ENCODE measurements at places on chromosomes 7 and 10.

DNA sequence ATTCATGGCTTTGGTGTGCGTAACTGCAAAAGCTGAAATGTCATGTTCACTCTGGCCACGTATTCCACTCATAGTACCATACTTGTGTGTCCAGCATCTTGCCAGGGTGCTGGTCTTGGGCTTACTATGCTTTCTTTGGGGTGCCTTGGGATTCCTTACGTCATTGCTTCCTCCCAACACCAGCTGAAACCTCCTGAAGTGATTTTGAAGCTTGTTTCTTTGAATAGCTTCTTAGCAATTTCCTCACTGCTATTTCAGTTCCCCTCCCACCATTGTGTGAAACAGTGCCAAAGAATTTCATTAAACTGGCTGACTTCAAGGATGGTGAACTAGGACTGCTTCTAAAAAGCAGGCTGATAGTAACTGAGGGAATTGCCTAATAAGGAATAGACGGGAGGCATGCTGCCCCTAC, 36.9 kb downstream of the ENTPD1 start:
- no peak for DNase-seq

GRCh38 chr10:104333032-104333727, 5.1 kb downstream of the ITPRIP start:
- no peak for DNase-seq

GRCh38 chr10:101282947-101283346, 53.7 kb upstream of the LBX1 start:
- DNase-seq, result no peak

GRCh38 chr10:23053036-23053435, 42.3 kb upstream of the MSRB2 start:
- no peak for DNase-seq

DNA sequence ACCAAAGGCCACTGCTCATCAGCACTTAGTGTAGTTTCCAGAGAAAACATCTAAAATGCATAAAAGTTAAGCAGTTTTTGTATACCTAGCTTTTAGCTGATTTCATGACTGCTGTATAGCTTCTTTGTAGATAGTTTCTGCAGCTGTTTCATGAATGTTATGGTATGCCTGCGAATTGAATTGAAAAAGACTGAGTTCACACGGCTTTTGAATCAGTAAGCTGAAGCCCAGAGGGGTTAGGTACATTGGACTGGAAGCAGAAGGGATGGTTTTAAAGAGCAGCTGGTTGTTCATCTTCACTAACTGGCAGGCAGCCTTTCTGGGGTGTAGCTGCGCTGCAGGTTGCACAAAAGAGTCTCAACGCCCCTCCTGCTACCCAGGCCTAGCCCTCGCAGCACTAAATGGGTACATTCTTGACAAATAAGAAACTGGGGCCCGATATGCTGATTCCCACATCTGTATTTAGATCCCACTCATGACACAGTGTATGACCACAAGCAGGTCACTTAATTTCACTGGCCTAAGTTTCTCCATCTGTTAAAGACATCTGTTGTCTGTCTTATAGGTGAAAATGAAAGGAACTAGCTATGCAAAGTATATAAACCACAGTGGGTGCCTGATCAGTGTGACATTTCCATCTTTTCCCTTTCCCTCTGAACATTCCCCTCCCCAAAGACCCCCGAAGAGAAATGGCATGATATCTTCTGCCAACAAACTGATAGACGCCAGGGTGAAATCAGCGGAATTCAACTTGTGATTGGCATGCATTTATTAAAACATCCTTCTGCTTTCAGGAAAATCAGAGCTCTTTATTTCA, 85.9 kb upstream of the AGBL3 start:
- DNase-seq, result no peak

- DNase-seq, result no peak
Measured at GRCh38 chr10:132061465-132061864, 4.3 kb upstream of the JAKMIP3 start.

- DNase-seq, result no peak
Measured at GRCh38 chr7:98142658-98143057, 36.0 kb downstream of the LMTK2 start.

DNA sequence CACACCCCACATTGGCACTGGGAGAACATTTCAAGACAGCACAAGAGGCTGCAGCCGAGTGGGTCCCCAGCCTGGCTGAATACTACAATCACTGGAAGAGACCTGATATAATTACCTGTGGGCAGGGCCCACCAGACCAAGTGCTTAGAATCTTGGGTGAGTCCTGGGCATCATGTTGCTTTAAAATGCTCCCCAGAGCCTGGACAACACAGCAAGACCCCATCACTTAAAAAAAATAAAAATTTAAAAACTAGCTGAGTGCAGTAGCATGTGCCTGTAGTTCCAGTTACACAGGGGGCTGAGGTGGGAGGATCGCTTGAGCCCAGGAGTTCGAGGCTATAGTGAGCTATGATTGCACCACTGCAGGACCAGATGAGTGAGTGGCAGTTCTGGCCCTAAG, 28.1 kb downstream of the FAM171A1 start:
- DNase-seq, result no peak

DNA sequence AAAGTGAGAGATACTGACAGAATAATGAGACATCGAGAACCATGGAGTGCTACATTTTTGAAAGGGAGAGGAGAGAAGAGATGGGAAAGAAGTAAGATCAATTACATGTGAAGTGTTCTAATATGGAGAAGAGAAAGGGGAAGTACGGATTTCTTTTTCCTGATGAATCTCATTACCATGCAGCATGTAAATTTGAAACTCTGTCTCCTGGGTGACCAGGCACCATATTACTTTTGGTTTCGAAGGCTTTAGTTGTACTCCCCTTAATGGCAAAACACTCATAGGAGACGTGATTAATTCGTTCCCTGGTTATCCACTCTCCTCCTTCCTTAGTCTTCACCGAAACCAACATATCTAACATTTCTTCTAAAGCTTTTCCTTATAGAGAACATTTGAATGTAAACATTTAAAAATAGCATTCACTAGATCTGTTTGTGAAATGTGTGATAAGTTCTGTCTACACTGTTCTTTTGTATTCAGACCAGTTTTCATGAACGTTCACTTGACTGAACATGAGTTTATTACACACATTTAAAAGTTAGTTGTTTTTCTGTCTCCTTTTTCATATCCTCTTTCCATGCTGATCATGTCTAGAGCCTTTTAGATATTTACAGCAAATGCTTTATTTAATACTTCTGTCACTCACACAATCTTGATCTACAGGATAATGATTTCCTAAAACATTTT, 80.2 kb upstream of the MSRB2 start:
- no peak for DNase-seq

GRCh38 chr7:116522247-116522646, 2.6 kb upstream of the CAV1 start:
- DNase-seq, result no peak

GRCh38 chr7:92622685-92623084, 32.5 kb upstream of the FAM133B start:
- no peak for DNase-seq

DNA sequence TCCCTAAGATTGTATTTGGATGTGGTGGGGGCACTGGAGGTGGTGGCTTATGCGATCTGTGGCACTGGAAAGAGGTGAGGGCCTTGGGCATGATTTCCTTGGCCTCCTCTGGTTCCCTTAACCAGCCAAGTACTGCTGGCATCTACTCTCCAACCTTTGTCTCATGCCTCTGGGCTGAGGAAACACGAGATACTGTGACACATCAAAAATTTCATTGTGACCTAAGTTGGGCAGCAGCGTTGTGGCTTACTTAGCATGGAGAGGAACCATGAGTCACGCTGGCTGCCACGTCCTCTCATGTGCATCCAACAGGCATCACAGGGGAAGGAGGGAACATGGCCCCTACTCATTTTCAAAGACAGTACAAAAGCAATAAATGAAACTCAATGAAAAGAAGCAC, 29.7 kb upstream of the GSDME start:
- no peak for DNase-seq

DNA sequence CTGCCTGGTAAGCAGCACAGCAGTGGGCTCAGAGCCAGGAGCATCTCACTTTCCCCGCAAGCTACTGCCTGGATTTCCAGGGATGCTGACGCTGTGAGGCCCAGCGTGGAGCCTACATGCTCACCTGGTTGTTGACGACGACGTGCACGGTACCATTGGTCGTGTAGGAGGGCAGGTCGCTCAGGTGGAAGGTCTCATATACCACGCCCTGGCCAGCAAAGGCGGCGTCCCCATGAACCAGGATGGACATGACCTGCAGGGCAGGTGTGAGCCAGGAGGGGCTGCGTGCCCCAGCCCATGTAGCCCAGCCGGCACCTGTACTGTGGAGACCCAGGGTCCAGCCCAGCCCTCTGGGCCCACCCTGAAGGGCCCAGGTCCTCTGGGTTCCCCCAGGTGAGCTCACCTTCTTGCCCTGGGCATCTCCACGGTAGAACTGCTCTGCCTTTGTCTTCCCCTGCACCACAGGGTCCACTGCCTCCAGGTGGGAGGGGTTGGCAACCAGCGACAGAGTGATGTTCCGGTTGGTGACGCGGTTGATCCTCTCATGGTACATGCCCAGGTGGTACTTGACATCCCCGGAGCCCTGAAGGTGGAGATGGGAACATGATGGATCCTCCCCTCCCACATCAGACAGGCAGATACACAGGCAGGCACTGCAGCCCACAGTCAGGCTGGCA, 15.4 kb downstream of the OGDHL start:
- peak; percentile 4 for DNase-seq

DNA sequence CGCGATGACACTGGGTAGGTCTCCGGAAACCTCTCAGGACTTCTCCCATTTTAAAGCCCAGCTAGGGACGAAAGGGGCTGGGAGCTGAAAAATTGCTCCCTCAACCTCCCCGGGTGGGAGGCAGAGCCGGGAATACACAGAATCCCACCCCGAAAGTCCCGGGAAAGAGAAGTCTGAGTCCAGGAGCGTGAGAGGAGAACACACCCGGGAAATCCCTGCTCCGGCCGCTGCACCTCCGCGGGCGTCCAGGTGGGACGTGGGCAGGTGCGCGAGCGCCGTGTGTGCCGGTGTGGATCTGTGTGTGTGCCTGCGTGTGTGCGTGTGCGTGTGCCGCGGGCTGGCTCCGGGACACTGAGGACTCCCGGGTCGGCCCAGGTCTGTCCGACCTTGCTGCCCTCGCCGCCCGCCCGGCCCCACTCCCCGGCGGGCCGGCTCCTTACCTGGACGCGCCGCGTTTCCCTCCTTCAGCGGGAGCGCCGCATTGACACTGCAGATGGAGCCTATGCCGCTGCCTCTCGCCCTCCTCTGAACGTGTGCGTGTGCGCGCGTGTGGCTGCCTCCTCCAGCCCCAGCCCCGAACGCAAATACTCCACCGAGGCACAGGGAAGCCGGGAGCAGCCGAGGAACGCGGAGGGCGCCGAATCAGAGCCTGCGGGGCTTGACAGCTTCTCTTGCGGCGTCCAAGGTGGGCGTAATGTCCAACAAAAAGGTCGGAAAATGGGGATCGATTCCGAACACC, at the start of gene PLXNA4:
TSS of gene PLXNA4 (minus strand) at position 489 of the 739 bp plus-strand sequence. CDS start 67,777 bp downstream, outside the sequence.
- DNase-seq, result no peak

DNA sequence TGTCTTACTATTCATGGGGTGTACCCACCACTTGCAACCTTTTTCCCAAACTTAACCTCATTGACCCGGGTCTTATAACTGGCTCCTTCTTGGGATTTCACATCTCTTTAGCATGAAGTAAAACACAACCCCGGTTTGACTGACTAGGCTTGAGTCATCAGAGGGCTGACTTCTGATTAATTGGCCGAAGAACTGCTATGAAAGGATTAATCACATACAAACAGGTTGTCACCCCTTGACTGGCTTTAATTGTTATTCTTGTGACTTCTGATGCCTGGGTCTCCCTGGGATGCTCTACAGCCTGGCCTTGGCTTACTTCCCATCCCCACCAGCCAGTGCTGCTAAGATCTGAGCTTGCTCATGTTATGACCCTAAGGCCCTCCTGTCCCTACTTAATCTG, 8.8 kb upstream of the CRPPA start:
- DNase-seq, result no peak

GRCh38 chr7:1176891-1177373, 16.9 kb upstream of the ZFAND2A start:
- DNase-seq, result peak; percentile 44

DNA sequence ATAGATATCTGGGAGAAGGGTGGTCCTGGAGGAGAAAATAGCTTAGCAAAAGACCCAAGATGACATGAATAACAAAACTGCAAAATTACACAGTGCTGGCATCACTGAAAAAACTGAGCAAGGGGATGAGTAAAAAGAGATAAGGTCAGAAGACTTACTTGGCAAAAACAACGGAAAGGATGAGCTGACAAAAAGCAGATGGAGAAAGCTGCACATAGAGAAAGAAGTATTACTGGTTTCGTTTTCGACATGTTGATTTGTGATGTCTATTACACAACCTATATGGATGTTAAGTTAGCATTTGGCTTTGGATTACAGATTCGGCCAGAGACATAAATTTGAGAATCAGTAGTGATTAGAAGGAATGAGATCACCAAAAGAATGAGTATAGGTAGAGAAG, 132.1 kb downstream of the MACC1 start:
- no peak for DNase-seq

- DNase-seq, result no peak
Measured at GRCh38 chr10:113842171-113842570, 11.7 kb downstream of the DCLRE1A start.

- no peak for DNase-seq
Measured at GRCh38 chr10:13711291-13711690, 124.5 kb downstream of the PRPF18 start.

Measured in D721Med (cell line).